Heart left ventricle (tissue), 16 donors: ENCODE measurements at places on chromosomes 2 and 18.

DNA sequence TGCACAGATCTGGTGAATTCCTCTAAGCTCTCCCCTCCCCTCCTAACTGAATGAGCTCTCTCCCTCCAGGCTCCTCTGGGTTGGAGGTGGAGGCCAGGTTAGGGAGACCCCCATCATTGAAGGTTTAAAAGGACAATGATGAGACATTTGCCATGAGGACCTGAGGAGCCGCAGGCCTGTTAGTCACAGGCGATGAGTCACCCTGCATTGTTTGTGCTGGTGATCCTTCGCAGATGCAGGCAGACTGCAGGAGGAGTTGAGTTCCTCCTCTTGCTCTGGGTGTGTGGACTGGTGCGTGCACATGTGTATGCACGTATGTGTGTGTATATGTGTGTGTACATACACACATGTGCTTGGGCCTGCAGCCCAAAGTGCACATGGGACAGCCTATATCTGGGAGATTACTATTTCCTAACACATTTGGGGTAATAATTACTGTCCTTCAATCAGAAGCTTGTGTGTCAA, 42.0 kb downstream of the MCFD2 start:
- peak; percentile 75 for DNase-seq

DNA sequence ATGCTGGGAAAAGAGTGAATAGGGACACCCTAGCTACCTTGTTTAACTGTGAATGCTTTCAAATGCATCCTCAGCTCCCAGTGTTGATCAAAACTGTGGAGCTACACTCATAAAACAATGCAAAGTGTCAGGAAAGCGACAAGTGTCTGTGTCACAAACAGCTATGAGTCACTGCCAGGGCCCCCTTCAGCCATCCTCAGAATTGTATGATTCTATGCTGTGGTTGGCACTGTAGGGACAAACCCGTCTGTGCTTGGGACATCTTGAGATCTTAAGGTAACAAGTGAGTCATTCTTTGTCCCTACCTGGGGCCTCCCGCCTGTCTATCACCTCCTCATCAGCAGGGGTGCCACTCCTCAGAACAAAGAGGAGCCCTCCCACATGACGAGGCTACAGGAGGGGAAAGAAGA, 42.4 kb downstream of the KLF7 start:
- DNase-seq = no peak

DNA sequence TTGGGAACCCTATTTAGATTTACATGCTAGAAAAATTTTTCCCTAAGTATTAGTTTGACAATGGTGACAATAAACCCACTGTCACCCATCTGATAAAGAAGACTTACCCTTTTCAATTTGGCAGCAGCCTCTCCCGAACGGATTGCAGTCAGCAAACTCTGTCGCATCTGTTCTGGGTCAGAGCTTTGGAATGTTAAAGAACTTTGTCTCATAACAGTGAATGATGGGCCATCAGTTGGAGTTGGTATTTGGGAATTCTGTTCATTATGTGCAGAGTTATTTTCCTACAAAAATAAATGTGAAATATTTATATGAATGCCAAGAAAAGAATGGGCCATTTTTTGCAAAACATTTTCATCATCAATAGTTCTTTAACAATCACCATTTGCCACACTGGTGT, 70.8 kb upstream of the GRB14 start:
- no peak for DNase-seq

DNA sequence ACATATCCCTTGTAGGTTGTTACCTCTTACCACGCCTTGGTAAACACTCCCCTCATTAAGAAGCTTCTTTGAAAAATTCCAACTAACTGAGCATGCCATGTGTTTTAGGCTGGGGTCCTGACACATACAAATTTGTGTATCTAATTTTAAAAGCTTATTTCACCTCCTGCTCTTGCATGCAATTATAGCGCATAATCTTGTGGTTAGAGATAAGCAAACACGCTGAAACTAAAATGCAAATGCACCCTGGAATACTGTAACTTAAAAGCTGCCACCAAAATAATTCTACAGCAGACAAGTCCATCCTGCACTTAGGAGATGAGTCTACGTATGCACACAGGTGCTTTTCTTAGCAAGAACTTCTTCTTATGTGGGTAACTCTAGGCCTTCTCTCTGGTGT, 990.2 kb downstream of the TSN start:
- no peak for DNase-seq

- no peak for DNase-seq
Observed at GRCh38 chr18:43396266-43396665, 119.0 kb upstream of the SYT4 start.

GRCh38 chr2:104638190-104638858, 215.6 kb upstream of the POU3F3 start:
- no peak for DNase-seq

- no peak for DNase-seq
Observed at GRCh38 chr2:240437551-240437860, 2.0 kb downstream of the GPC1 start.

DNA sequence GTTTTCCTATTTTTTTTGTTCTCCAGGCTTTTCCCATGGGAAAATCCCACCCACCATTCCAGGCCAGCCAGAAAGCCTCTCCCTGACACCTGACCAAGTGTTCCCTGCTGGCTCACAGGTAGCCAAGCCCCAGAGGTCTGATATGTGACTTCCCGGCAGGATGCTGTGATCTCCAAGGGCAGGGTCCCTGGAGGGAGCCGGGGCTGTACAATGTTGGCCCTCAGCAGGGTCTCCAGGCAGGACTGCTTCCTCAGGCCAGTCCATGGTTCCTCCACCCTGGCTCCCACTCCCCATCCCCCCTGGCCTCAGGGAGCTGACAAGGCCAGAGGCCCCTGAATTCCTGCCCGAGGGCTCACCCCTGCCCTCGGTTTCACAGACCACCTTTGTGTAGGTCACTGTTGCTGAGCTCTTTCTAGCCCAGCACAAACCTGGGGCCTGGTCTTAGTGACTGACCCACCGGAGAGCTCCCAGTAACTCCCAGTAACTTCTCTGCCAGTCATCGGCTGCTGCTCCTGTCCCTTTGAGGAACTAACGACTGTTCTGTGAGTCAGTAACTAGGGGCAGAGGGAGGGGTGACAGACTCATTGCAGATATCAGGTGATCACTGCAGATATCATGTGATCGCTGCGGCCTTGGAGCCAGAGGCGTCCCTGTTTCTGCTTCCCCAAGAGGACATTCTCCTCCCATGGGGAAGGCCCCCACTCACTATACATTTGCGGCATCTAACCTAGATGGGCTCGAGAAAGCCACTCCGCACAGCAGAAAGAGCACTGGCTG, 38.7 kb downstream of the SDC1 start:
- DNase-seq = no peak

DNA sequence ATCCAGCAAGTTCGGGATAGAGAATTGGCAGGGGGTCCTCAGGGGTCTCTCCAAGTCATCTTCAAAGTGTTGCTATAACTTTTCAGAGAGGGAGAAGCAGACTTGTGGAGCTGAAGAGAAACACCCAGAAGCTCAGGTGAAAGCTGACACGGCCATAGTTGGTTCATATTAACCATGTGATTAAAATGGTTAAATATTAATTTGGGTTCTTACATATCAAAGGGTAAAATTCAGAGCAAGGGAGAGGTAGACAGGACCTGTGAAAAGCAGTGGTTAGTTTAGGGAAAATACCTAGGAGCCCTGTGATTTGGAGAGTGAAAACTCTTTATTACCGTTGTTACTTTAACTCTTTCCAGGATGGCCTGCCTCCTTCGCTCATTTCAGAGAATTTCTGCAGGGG, at the start of gene UGT1A6:
Gene UGT1A6, plus strand, starts transcription at position 243 of the 400 bp plus-strand sequence. Its CDS starts 115 bp downstream, at position 358.
- DNase-seq = no peak

GRCh38 chr2:145740302-145740701, 1220.4 kb upstream of the ZEB2 start:
- DNase-seq = no peak

- DNase-seq = peak; percentile 38
Observed at GRCh38 chr2:189657867-189658266, 3.4 kb upstream of the ASNSD1 start.

DNA sequence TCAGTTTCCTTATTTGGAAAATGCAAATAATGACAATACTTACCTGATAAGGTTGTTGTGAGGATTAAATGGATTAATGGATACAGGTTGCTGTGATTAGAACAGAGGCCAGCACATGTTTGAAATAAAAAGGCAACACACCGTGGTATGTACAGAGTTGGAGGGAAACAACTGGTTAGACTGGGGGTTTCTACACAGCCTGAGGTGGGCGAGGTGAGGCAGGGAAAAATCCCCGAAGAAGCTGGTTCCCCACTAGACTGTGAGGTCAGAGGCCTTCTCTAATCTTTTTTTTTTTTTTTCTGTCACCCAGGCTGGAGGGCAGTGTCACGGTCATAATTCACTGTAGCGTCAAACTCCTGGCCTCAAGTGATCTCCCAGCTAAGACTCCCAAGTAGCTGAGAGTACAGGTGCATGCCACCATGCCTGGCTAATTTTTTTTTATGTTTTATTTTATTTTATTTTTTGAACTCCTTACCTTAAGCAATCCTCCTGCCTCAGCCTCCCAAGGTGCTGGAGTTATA, 1.2 kb upstream of the E2F6 start:
- DNase-seq = no peak

DNA sequence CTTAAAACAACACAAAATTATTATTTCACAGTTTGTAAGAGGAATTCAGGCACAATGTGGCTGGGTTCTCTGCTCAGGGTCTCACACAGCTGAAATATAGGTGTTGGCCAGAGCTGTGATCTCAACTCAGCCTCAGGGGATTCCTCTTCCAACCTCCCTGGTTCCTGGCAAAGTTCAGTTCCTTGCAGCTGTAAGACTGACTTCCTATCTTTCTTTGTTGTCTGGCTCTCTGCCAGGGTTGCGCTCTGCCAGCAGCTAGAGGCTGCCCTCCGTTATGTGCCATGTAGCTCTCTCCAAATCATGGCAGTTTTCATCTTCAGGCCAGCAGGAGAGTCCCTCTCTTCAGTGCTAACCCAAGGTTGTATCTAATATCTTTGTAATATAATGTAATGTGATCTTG, 272.5 kb upstream of the KCNJ3 start:
- peak; percentile 20 for DNase-seq

- DNase-seq = no peak
Observed at GRCh38 chr2:200032895-200033294, 77.5 kb downstream of the MAIP1 start.

- DNase-seq = no peak
Observed at GRCh38 chr2:235666213-235666781, 172.5 kb downstream of the AGAP1 start.

- peak; percentile 31 for DNase-seq
Observed at GRCh38 chr2:127671557-127672302, 3.6 kb downstream of the LIMS2 start.

- DNase-seq = no peak
Observed at GRCh38 chr2:66539452-66539851, 104.5 kb downstream of the MEIS1 start.

DNA sequence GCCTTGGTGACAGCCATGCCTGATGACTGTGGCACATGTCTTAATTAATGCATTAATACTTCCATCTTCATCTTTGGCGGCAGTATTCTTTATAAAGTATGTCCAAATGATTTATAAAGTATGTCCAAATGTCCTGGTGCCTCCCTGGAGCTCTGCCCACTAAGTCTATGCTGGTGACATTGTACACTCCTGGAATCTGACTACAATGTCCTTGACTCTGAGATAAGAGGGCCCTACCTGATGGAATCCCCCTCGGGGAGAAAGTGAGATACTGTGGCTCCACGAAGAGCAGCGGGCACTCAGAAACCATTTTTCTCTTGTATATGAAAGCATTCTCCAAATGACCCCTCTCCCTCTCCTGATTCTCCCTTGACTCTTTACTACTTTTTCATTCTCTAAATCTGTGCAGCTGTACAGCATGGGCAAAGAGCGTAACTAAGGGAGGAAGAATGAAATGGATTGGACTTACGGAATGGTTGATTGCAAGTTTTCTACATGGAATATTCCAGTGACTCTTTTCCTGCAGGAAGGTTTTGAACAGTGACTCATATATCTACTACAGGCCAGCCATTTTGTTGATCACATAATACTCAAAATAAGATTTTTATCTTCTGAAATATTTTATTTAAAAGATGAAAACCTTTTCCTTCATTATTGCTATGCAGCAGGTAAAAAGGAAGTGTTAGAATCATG, 17.3 kb downstream of the RAB12 start:
- no peak for DNase-seq

GRCh38 chr18:35164133-35164532, 76.7 kb upstream of the ZNF397 start:
- DNase-seq = peak; percentile 38

DNA sequence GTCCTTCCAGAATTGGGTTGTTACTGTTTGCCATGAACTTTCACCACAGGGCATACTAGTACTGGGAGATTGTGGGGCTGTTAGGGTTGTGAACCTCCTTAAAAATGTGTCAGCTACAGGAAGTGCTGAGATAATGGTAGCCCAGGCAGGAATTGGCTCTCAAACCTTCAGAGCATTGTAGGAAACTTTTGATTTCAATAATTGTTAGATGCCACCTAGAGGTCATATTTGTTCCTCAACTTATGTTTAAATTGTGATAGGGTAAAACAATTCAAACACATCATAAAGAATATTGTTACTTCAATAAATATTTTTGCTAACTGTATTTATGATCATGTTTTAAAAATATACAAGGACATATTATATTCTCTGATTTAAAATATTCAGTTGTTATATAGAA, 594.6 kb downstream of the ADCYAP1 start:
- no peak for DNase-seq

GRCh38 chr2:237310515-237311114, 103.3 kb downstream of the COL6A3 start:
- DNase-seq = no peak

DNA sequence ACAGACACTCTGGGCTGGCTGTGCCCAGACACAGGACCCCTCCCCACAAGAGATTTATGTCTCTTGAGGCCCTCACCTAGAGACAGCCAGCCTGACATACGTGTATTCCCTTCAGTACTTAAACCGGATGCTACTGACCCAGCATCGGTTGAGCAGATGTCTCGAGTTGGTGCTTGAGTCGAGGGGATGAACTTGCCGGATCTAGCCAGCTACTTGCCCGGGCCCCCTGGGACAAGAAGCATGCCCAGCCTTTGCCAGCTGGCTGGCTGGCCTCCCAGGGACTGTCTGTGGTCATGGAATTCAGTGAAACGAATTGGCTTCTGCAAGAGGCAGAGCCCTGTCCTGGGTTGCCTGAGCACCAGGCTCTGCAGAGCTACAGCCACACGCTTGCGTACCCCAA, 36.0 kb downstream of the DNMT3A start:
- DNase-seq = no peak

DNA sequence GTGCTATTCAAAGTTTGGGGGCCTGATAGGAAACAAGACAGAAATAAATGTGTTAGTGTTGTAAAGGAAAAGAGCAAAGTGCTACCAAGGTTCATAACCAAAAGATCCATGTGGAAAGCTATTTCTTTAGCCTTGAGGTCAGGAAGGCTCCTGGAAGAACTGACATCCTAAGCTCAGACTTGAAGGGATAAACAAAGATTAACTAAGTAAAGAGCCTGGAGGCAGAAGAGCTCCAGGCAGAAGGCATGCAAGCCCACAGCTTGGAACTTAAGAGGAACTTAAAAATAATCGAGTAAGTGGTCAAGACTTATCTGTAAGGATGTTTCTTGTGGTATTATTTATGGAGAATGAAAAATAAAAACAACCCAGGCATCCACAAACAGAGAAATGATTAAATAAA, 245.0 kb upstream of the MGAT5 start:
- no peak for DNase-seq

- peak; percentile 15 for DNase-seq
Observed at GRCh38 chr2:64989982-64990614, 899 bp downstream of the SLC1A4 start.

GRCh38 chr2:222242532-222242931, 56.3 kb downstream of the PAX3 start:
- DNase-seq = no peak

GRCh38 chr2:215637651-215638050, 201.8 kb upstream of the FN1 start:
- no peak for DNase-seq
